ENCODE measurements at places on chromosomes 12 and 14. TPM values are rescaled to one million over a fixed set of nuclear protein-coding genes. Genes with fewer than 3 reads are reported as not detected.

The TAS2R46 gene
- 1.0 TPM for total RNA-seq

The CMKLR1 gene
- 0.13 TPM for total RNA-seq

The BEST3 gene
- total RNA-seq: 0.25 TPM

The RTL1 gene
- not detected for total RNA-seq

The KRT78 gene
- not detected for total RNA-seq

The KITLG gene
- 3.2 TPM for total RNA-seq

The SCNN1A gene
- under 0.01 TPM for total RNA-seq

The GLIPR1L2 gene
- 0.13 TPM for total RNA-seq

The CNTN1 gene
- total RNA-seq: not detected

The GRIP1 gene
- total RNA-seq: under 0.01 TPM

The NDRG2 gene
- total RNA-seq: 2.1 TPM

The NR4A1 gene
- 0.77 TPM for total RNA-seq

The CLEC9A gene
- not detected for total RNA-seq

The NTS gene
- 0.26 TPM for total RNA-seq

The GPX2 gene
- total RNA-seq: not detected

The BICDL1 gene
- not detected for total RNA-seq

The C1QL4 gene
- total RNA-seq: not detected

The ASCL1 gene
- not detected for total RNA-seq

The CLEC2B gene
- total RNA-seq: 53.5 TPM

The REM2 gene
- total RNA-seq: not detected

The NR1H4 gene
- total RNA-seq: not detected

The ADCK1 gene
- 3.4 TPM for total RNA-seq

The EEF1AKMT3 gene
- total RNA-seq: 4.5 TPM

The FGF6 gene
- total RNA-seq: not detected

The FBRSL1 gene
- 4.8 TPM for total RNA-seq

The GNG2 gene
- total RNA-seq: 4.6 TPM

The KRT75 gene
- not detected for total RNA-seq

The MYL2 gene
- 0.26 TPM for total RNA-seq

The BDKRB2 gene
- 0.26 TPM for total RNA-seq

The MORN3 gene
- total RNA-seq: 0.26 TPM

The SMCO2 gene
- 0.13 TPM for total RNA-seq

The MUCL1 gene
- not detected for total RNA-seq

The HOXC13 gene
- not detected for total RNA-seq

The RAD9B gene
- total RNA-seq: 0.25 TPM

The CSRP2 gene
- 12.8 TPM for total RNA-seq

The CLEC4D gene
- not detected for total RNA-seq

The AMDHD1 gene
- total RNA-seq: under 0.01 TPM

The TAS2R8 gene
- total RNA-seq: not detected

The HOXC4 gene
- total RNA-seq: not detected

The CRIP1 gene
- total RNA-seq: 0.90 TPM

The ABHD12B gene
- total RNA-seq: not detected

The FBXO21 gene
- total RNA-seq: 117 TPM

The HOXC5 gene
- not detected for total RNA-seq

The HIF1A gene
- 188 TPM for total RNA-seq

The SERPINA10 gene
- total RNA-seq: not detected

The STRAP gene
- total RNA-seq: 62.5 TPM

The ARHGEF25 gene
- total RNA-seq: 1.6 TPM

The CMA1 gene
- not detected for total RNA-seq

The TBK1 gene
- 25.7 TPM for total RNA-seq

The PTHLH gene
- not detected for total RNA-seq

The SNRPF gene
- 24.5 TPM for total RNA-seq

The ARMH4 gene
- 1.4 TPM for total RNA-seq

Measured in dermis microvascular lymphatic vessel endothelial cell (primary cell).